NCI-H82 (cell line): ENCODE measurements at places on chromosomes 7 and 10.
A peak's percentile ranks its signal among the peaks of the same experiment; 100 is the strongest.

DNA sequence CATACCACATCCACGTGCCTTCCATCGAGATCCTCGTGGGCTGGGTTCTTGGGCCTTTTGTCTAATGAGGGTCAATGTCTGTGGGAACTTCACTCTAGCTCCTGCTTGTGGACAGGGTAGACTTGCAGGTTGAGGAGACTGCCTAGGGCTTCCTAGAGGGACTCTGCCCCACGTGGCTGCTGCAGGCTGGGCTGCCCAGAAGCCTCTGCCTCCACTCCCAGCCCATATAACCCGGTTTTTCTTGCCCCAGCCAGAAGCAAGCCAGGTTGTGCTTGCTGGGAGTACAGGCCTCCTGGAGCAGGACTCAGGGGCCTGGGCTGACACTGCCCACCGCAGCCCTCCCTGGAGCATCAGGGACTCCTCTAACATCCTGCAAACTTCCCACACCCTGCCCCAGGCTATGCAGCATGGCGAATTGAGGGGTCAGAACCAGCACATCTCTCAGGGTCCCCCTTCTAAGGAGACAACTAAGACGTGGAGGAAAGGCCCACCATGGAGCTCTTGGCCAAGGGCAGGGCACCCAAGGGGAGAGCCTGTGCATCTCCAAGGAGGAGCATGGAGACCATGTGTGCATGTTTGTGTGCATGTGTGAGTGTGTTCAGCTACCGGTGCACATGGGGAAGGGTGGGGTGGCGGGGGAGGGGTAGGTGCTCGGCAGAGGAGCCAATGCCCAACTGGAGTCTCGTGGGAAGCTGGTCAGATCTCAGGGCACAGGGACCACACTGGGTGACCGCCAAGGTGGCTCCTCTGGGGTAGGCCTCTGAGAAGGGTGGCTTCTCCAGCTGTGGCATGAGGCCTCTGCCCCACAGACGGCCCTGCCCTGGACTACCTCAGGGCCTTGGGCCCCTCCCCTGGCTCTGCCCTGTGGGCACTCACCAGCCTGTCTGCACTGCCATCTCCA lies 62.6 kb downstream of the RASGEF1A start:
- DNase-seq = no peak

GRCh38 chr10:103693812-103694205 lies 161.6 kb downstream of the SH3PXD2A start:
- no peak for DNase-seq

DNA sequence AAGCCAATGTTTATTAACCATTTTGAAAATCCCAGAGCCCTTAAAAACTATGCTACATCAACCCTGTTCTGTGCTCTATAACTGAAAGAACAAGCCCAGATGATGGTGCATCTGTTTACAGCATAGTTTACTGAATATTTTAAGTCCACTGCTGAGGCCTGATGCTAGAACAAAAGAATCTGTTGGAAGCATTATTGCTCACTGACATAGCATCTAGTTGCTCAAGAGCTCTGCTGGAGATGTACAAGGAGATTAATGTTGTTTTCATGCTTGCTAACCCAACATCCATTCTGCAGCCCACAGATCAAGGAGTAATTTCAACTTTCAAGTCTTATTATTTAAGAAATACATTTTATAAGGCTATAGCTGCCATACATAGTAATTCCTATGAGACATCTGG lies 181.3 kb upstream of the FEZF1 start:
- no peak for DNase-seq

DNA sequence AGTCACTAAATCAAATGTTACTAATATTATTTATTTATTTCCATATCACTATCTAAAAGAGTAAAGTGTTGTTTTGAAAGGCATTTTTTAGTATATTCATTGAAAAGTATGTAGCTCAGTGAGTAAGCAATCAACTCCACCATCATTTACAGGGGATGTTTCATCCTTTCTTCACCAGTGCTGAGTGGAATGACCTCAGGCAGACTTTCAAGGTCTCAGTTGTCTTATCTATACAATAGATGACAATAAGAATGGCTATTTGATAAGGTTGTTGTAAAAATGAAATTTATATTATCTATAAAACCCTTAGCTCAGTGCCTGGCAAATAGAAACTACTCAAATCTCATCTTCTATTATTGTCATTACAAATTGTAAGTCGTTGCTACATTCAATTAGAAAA lies 204.3 kb upstream of the CSTF2T start:
- DNase-seq = no peak

DNA sequence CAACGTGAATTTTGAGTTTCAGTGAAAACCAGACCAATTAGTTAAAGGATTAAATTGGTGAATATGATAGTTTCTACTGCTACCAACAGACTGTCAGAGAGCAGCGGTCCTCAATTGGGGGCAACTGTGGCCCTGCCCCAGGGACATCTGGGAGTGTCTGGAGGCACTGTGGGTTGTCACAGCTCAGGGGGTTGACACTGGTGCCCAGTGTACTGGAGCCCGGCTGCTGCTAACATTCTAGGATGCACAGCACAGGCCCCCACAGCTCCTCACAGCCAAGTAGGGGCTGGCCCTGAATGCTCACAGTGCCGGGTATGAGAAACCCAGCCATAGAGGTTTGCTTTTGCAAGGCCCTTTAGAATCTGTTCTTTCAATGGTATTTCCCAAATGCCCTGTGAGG lies 84.1 kb upstream of the CXCL12 start:
- DNase-seq = no peak

DNA sequence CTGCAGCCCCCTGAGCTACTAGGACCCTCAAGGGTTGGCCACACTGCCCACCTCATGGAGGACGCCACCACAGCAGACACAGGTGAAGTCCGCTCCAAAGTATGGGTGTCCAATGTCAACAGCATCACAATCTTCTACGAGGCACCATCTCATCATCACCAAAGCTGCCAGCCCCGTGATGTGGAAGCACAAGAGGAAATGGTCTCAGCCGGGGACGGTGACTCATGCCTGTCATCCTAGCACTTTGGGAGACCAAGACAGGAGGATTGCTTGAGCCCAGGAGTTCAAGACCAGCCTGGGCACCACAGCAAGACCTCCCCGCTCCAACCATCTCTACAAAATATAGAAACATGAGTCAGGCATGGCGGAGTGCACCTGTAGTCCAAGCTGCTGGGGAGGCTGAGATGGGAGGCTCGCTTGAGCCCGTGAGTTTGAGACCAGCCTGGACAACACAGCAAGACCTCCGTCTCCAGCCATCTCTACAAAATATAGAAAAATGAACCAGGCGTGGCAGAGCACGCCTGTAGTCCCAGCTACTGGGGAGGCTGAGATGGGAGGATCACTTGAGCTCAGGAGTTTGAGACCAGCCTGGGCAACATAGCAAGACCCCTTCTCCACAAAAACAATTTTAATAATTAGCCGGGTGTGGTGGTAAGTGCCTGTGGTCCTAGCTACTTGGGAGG lies 48.8 kb upstream of the MYL10 start:
- no peak for DNase-seq

- no peak for DNase-seq
Observed at GRCh38 chr10:45354261-45354660, 19.8 kb upstream of the ALOX5 start.

- no peak for DNase-seq
Observed at GRCh38 chr7:47584536-47584895, 2.6 kb upstream of the TNS3 start.

GRCh38 chr10:10438335-10439100 lies 579.2 kb upstream of the CELF2 start:
- no peak for DNase-seq

DNA sequence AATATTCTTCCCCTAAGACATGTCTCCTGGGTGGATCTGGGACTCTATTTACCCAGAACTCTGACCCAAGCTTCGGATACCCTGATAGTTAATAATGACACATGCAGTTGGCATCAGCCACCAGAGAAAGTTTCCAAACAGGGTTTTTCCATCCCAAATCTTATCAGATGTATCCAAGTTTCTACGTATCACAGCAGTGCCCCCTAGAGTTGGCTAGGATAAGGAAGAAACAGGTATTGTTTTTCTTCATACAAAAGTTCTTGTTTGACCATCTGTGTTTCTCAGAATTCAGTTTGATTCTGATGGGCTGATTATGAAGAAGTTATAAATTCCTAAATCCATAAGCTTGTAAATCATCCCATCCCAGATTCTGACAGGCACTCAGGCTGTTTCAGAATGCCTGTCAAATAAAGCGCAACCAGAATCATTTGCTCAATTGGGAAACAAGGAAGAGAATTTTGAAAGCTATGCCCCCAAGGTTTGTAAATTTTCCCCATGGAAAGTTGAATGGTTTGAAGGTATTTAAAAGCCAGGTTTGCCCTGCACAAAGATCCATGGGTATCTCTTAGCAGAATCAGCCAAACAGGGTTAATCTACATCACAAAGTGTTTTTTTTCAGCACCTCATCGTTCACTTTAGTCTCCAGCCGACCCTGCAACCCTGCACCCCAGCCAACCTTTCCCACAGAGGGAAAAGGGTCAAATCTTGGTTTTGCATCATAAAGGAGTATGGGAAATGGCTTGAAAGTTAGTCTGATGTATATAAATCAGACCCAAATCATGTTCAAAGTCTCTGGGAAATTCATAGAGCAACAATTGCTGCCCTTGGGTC lies 47.4 kb downstream of the NRAP start:
- no peak for DNase-seq

GRCh38 chr10:11863353-11864109 lies 40.4 kb downstream of the PROSER2 start:
- no peak for DNase-seq

GRCh38 chr10:96507044-96507443 lies 6.7 kb downstream of the TLL2 start:
- no peak for DNase-seq

- no peak for DNase-seq
Observed at GRCh38 chr7:18895456-18895855, 222.0 kb downstream of the TWIST1 start.

GRCh38 chr7:154342971-154343633 lies 290.9 kb downstream of the DPP6 start:
- no peak for DNase-seq

- DNase-seq = no peak
Observed at GRCh38 chr10:58017719-58018367, 249.9 kb downstream of the IPMK start.

GRCh38 chr7:42233695-42234331 lies 3.2 kb downstream of the GLI3 start:
- no peak for DNase-seq

DNA sequence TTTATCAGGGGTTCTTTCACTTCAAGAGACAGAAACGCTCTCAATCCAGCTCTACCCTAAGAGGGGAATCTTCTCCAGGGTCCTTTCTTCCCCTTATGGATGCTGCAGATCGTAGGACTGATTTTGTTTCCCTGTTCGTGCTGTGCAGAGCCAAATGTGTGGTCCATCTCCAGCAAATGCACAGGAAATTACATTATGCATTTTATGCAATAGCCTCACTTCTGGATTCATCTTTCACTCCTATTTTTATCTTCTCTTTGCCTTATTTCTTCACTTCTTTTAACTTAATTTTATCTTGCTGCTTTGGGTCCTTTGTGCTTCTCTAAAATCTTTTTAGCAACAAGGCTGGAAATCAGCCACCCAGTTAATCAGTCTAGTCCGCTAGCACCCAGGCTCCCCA lies 184.5 kb upstream of the INHBA start:
- no peak for DNase-seq

DNA sequence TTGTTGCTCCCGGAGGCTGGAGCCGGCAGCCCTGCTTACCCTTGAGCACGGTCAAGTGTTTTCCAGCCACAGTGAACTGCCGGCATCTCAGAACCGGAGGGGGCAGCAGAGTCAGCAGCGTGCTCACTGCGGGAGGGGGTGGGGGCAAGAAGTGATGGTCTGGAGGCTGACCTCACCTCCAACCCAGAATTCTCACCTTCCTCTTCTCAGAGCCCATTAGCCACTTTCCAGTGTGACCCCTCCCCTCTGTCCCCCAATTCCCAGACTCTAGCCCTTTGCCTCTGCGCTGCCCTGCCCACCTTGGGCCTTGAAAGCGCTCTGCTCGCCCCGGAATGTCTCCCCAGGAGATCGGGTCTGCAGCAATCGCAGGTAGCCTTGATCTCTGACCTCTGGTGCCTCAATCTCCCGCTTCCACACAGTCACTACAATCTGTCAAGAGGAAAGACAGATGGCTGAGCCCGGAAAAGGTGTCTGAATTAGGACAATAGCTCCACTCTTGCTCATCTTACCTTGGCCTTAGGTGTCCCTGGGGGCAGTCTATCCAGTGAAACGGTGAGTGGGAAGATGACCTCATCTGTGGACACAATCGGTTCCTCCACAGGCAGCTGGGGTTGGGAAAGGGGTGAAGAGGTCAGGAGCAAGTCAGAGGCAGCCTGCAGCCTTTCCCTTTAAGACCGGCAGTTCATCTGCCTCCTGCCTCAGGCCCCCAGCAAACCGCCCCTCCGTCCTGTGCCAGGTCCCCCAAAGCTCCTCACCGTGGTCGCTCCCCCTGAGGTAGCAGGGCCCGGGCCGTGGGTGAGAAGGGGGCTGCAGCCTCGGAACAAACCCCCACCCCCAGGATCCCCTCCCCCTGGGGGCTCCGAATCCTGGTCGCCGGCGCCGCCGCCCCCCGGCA lies 942 bp downstream of the TRAPPC14 start:
- DNase-seq = peak; percentile 50

DNA sequence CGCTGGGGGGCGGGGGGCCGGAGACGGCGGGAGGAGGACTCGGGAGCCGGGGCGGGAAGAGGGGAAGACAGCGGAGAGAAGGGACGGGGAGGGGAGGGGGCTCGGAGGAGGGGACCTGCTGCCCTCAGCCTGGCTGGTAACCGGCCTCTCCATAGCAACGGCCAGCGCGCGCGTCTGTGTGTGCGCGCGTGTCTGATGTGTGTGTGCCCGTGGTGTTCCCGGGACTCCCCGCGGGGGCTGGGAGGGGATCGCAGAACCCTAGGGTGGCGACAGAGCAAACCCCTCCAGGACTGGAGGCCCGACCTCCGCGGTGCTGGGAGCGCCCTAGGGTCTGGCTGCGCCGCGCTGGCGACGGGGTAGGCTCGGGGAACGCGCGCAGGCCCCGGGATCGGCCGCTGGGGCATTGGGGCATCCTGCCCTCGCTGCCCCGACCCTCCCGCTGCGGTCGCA lies 356.3 kb downstream of the DNAJB6 start:
- DNase-seq = no peak
